Glomerular endothelial cell (primary cell): ENCODE measurements at places on chromosomes 11 and 22. TPM values are rescaled to one million over a fixed set of nuclear protein-coding genes. Genes with fewer than 3 reads are reported as not detected.

SLC22A12 gene
- total RNA-seq, result not detected in 2 replicates

NAV2 gene
- total RNA-seq, result 40.6 and 42.0 TPM in 2 replicates

P4HA3 gene
- total RNA-seq, result 14.4 and 20.2 TPM in 2 replicates

GAS2 gene
- 0.58 and 0.88 TPM in 2 replicates for total RNA-seq

TREH gene
- not detected in 2 replicates for total RNA-seq
